ENCODE measurements at places on chromosomes 5 and 9.

- DNase-seq, result no peak
These were observed 364.0 kb downstream of the ARHGEF28 start for GRCh38 chr5:73989956-73990355.

DNA sequence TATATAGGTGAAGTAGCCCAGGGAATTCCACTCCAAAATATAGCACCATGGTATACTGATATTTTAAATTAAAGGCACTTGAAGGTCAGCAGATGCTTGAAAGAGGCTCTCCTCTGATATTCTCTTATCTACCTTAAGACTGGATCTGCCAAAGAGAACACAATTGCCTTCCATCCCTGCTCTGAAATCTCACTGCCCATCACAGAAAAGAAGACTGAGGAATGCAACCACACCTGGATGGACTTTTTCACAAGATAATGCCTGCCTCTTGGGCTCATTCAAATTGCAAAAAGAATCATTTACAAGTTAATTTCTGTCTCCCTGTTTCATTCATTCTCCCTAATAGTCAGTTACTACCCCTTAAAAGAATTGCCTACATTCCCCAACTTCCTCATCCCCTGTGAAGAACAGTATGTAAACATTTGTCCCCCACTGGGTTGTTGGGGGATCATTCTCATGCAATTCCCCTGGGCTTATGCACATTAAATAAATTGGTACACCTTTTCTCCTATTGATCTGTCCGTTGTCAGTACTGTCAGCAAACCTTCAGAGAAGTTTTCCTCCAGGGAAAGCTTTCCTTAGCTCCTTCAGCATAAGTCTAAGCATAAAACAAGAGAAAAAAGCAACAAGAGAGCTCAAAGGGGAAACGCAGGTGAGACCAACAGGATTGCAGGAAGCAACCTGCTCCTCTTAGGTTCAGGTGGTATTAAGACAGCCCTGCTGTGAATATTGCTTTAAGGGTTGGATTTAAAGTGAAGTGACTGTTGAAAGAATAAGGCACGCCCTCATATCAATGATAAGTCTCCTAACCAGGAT, 171.4 kb upstream of the SLC30A5 start:
- DNase-seq, result no peak

- no peak for DNase-seq
These were observed 169.3 kb downstream of the PAX5 start for GRCh38 chr9:36864491-36865410.

- DNase-seq, result no peak
These were observed 9.9 kb upstream of the GRHPR start for GRCh38 chr9:37412431-37413151.

DNA sequence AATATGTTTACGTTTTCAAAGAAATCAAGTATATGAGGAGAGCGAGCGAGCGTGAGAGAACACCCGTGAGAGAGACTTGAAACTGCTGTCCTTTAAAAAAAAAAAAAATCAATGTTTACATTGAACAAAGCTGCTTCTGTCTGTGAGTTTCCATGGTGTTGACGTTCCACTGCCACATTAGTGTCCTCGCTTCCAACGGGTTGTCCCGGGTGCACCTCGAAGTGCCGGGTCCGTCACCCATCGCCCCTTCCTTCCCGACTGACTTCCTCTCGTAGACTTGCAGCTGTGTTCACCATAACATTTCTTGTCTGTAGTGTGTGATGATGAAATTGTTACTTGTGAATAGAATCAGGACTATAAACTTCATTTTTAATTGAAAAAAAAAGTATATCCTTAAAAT, 97.0 kb downstream of the PDE6A start:
- no peak for DNase-seq

DNA sequence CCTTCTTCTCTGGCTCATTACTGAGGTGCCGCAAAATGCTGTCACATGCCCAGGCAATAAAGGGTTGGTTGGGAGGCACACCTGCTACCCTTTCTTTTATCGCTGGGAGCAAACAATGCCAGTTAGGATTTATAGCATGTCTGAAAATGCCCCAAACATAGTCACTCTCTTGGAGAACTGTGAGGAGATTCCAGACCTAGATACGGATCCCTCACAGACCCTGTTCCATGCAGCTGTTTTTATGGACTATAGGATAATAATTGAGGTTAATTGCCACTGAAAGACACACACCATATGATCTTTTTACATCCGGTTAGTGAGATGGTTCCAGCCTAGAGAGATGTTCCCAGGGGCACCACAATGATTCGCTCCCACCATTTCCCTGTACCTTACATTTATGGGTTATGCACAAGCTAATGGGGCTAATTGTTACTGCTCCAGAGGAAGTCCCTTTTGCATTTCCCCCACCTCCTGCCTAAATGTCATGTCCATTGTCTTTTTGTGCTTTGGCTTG, 318.1 kb downstream of the PIK3R1 start:
- DNase-seq, result peak; percentile 9

DNA sequence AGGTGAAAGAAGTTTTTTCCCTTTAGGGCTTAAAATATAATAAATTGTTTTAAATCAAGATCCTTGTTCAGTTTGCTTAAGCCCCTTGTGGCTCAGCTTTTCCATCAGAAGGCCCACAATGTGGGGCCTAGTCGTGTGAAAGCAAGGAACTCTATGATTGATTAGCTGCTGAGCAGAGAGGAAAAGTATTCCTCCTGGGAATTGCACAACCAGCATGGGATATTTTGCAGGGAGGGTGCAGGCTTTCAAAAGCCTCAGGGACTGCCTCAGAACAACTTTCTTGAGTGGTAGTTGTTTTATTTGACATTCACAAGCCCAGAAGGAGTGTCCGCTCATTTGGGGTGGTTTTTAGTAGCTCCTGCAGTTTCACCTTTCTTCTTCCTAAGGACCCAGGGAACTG, 19.8 kb downstream of the TTC23L start:
- DNase-seq, result no peak

GRCh38 chr5:36367524-36367923, 65.8 kb upstream of the RANBP3L start:
- DNase-seq, result no peak

- no peak for DNase-seq
These were observed 139.3 kb downstream of the AUH start for GRCh38 chr9:91222457-91222856.

DNA sequence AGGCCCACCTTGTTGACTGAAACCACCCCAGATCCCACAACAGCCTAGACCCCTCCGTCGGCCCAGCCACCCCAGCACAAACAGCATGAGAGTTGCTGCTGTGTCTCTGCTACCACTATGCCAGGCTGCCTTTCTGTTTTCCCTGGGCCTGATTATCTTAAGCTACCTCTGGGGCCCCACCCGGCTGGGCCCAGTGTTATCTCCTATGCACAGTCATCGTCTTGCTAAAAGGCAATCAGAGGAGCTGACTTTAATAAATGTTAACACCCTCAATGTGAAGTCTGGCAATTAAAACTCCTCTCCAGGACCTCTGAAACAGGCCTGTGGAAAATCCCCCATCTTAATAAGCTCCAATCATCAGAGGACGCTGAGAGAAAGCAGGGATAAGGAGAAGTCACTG, 144.9 kb downstream of the FAM114A2 start:
- DNase-seq, result no peak

- DNase-seq, result no peak
These were observed 38.8 kb upstream of the COL5A1 start for GRCh38 chr9:134602547-134603362.

- no peak for DNase-seq
These were observed 22.2 kb downstream of the FBXL7 start for GRCh38 chr5:15522187-15522520.

- DNase-seq, result no peak
These were observed 126.9 kb downstream of the DOCK2 start for GRCh38 chr5:169764018-169764378.

GRCh38 chr5:143402553-143403333, 743 bp downstream of the NR3C1 start:
- DNase-seq, result peak; percentile 81

DNA sequence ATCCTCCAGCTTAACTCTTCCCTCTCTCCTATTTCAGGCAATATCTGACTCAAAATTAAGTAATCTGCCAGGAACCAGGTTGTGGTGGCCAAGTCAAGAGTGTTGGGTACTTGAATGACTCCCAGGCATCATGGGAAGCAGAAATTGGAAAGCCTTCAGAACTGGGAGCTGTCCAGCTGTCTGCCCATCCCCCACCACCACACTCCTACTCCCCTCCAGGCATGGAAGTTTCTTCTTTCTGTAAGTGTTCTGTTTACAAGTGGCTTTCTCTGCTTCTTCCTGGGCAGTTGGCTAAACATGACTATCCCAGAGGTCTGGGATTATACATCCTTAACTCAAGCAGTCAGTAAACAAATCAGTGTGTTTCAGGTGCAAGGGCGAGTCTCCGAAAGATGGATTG, 14.6 kb upstream of the PBX3 start:
- no peak for DNase-seq

DNA sequence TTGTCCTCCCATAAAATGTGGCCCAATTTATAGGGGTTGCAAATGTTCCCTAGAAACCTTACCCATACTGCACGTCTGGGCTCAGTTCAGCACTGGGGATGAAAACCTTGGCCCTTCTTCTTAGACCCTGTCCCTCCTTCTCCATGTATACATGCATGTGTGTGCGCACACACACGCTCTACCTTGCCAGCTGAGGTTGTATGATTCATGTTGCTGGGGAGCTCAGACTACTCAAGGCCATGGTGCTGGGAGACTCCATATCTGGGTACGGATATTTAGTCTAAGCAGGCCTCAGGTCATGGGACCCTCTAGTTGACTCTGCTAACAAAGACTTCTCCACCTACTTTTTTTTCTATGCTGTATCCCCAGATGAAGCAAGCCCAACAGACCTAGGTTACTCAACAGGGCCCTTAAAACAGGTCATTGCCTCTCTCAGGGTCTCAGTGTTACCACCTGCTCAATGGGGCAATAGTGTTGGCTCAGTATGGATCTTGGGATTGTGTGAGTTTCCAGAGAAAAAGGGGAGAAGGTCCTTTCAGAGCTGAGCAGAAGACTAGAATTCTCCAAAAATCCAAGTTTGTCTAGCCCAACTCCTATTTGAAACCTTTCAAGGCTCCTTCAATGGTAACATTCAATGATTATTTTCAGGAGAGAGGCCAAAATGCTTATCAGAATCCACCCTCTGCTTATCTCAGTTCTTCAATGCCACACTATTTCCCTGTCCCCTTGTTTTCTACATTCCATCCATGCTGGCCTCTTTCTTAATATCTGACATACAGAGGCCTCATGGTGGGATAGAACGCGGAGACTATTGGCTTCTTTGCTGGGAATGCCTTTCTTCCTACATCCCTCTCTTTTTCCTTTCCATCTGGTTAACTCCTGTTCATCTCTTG, 123.6 kb upstream of the PITX1 start:
- no peak for DNase-seq

DNA sequence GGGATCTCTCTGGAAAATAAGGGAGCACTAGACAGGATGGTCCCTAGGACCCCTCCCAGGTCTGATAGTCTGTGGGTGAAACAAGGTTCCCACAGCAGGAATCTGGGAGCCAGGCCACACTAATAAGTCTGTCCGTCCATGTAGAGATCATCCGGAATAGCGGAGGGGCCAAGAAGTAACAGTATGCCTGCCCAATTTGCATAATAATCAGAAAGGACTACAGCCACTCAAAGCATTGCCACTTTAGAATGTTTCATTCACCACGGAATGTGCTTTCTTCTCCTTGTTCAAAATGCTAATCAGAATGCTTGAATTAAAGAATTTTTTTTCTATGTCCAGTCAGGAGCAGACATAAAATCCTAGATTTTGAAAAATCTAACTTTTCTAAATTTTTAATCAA, 254.9 kb downstream of the ACTL7B start:
- DNase-seq, result no peak

DNA sequence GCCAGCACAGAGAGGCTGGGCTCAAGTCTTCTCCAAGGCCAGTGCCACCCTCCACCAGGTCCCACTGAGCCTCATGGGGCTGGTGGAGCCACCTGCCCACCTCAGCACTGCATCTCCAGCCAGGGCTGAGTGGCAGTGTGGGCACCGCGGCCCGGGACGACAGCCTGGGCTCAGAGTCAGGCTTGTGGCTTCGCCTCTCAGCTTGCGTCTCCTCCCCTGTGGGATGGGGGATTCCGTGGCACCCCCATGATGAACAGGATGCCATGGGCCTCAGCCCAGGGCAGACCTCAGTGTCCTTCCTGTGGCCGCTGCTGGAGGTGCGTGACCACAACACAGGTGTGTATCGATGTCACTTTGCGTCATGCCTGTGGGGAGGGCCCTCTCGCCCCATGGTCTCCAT, 136.4 kb upstream of the PPP1R26 start:
- no peak for DNase-seq

GRCh38 chr9:20729523-20729922, 45.5 kb downstream of the FOCAD start:
- DNase-seq, result no peak

DNA sequence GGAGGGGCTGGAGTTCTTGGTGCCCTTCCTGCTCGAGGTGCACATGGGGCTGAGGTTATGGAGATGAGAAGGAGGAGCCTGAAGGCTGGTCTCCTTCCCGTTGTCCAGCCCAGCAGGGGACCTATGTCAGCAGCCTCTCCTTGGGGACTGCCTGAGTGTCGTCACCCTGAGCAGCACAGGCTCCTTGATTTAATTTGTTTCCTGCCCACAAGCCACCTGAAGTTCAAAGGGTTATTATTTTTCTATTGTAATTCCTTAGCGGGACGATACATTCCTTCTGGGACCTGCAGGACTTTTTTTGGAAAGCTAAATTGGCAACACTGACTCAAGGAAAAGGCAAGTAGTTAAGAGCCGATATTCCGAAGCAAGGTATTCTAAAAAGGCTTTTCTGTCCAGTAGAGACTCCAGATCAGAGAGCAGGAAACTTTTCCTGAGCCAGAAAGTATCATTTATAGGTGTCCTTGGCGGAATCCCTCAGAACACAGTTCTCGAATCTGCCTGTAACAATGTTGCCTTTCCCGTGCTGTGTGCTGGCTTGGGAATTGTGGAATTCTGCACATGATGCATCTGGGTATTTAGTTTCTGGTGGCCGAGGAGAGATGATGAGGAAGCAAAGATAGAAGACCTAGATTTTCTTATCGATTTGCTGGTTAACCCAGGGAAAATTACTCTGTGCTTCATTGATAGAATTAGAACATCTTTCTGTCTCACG, 55.4 kb downstream of the ARHGAP26 start:
- DNase-seq, result peak; percentile 89

DNA sequence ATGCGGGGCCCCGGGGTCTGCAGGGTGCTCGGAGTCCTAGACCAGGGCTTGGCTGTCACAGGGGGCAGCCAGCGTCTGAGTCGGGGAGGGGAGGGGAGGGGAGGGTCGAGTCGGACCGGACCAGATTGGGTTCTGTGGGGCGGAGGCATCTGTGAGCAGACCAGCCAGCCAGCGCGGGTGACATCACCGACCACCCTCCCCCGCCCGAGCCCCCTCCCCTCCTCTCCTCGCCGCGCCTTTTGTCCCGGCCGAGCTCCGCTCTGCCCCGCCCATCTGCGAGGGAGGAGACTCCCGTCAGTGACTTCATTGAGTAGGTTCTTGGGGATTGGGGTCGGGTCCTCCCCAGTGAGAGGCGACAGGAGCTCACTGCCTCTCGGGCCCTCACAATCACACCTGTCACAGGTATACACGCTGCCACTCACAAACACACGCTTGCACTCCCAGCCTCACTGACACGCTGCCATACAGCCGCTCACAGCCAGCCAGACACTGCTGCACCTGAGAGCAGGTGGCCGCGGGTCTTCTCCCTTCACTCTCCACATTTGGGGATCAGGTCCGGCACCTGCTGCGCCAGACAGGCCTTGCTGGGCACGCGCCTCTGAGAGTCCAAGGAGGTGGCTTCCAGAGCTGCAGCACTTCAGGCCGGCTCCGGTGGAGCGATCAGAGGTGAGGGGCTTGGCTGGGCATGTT, 546 bp downstream of the DNAJB5 start:
- peak; percentile 61 for DNase-seq

GRCh38 chr9:18638371-18639249, 164.7 kb downstream of the ADAMTSL1 start:
- DNase-seq, result no peak
